BJ (cell line): ENCODE measurements at places on chromosomes 6 and 20.

- DNase-seq = peak; percentile 97
Observed at GRCh38 chr6:169097381-169097959, 156.2 kb downstream of the THBS2 start.

GRCh38 chr6:617456-618100, 39.3 kb downstream of the HUS1B start:
- no peak for DNase-seq

GRCh38 chr20:51437182-51437924, 105.2 kb downstream of the NFATC2 start:
- DNase-seq = no peak

GRCh38 chr6:37570482-37571133, 70.9 kb upstream of the CCDC167 start:
- DNase-seq = no peak

GRCh38 chr20:35886537-35886936, 67.8 kb downstream of the SCAND1 start:
- DNase-seq = no peak

- no peak for DNase-seq
Observed at GRCh38 chr6:98041921-98042320, 758.9 kb upstream of the MMS22L start.

- no peak for DNase-seq
Observed at GRCh38 chr6:2135401-2135800, 110.0 kb downstream of the GMDS start.
